ENCODE measurements at places on chromosomes 2 and 18. TPM values are rescaled to one million over a fixed set of nuclear protein-coding genes. Genes with fewer than 3 reads are reported as not detected.

DNA sequence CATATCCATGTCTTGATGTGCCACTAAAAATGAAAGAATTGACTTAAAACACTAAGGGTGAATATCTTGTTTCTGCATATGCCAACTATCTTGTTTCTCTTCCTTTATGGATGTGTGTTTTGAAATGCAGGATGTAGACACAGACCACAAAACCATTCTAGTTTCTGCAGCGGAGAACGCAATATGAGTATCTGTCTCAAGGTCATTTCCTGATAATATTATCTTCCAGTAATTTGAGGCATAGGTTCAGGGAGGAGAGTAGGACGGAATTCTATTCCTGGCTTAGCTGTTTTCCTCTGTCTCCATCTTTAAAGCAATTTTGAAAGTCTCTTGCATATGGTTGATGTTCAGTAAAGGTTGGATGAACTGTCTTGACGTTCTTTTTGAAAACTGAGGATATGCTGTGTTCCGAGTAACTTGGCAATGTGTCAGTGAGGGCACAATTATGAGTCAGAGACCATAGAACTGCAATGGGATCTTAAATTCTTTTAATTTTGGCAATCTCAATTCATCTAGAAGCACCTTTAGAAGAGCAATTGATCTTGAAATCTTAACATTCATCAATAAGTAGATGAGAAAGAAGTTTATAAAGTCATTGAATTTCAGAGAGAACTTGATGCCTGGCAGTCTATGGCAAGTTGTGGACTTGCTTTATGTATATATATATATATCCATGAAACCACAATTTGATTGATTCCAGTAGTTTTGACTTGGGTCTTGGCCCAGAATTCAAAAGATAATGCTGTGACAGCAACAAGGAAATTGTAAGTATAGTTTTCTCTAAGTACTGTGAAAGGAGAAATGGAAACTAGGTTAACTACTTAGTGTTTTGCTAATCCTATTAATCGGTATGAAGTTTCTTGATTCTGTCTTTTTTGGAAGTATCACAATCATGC is 24.8 kb downstream of the RAB27B start:
- H3K4me1 ChIP-seq: no peaks in the 10 kb centered on the region
- no peaks in the 10 kb centered on the region for H3K36me3 ChIP-seq
- peak overlapping the region; percentile 44 for H3K27ac ChIP-seq

Gene MARCHF4
- not detected for total RNA-seq

- DNase-seq: no peak
- H3K36me3 ChIP-seq: no peaks in the 10 kb centered on the region
- H3K27ac ChIP-seq: no peak overlapping the region
- no peaks in the 10 kb centered on the region for H3K27me3 ChIP-seq
These were observed 19.4 kb downstream of the KRCC1 start for GRCh38 chr2:88036182-88036581.

Gene NTSR2
- not detected for total RNA-seq

Gene UGT1A8
- not detected for total RNA-seq

DNA sequence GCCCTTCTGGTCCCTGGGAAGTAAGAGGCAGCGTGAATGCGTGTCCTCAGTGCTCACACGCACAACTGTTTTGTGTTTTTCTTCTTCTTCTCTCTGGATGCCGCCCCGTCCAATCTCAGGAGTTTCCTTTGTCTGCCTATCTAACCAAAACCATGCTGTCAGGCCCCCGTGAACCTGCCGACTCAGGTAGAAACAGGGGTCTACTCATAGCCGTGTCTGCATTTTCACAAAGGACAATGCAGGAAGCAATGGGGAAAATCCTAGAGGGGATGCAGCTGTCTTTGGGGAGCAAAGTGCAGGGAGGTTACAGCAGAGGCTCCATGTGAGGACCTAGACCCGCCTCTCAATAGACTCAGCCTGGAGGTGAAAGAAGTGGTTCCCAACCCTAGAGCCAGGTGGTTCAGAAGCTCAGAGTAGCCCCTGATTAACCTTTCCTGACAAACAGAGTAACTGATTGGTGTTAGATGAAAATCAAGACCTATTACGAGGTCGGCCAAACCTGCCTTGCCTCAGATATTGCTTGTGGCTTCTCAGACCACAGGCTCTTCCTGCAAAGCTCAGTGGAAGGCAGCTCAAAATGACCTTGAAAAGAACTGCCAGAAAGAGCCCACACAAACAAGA is 49.3 kb downstream of the CD226 start:
- no peaks in the 10 kb centered on the region for H3K27me3 ChIP-seq
- no peak overlapping the region for H3K4me3 ChIP-seq
- no peaks in the 10 kb centered on the region for H3K36me3 ChIP-seq
- no peaks in the 10 kb centered on the region for H3K4me1 ChIP-seq
- no peak overlapping the region for H3K27ac ChIP-seq

Gene DNAH7
- total RNA-seq: 0.36 TPM

Gene CHN1
- total RNA-seq: 0.94 TPM

DNA sequence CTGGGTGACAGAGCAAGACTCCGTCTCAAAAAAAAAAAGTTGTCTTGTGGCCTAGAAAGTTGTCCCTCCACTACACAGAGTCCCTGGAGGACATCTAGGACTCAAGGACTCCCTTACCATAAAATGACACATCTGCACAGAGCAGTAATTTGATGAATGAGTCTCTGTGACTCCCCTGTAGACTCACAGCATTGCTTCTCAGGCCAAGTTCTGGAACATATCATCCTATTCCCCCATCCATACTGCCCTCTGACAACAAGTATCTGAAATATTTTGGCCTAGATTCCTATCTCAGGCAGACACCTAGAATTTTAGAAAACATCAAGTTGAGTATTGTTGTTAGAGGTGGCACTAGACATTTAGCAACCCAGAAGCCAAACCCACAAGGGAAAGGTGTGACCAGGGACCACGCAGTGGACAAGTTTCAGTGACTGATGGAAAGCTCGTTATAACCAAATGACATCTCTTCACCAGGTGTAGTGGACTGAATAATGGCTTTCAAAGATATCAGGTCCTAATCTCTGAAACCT is 97.9 kb upstream of the ATP8B1 start:
- H3K27me3 ChIP-seq: no peaks in the 10 kb centered on the region
- no peaks in the 10 kb centered on the region for H3K4me1 ChIP-seq
- H3K4me3 ChIP-seq: no peak overlapping the region
- no peaks in the 10 kb centered on the region for H3K36me3 ChIP-seq
- H3K27ac ChIP-seq: no peak overlapping the region

DNA sequence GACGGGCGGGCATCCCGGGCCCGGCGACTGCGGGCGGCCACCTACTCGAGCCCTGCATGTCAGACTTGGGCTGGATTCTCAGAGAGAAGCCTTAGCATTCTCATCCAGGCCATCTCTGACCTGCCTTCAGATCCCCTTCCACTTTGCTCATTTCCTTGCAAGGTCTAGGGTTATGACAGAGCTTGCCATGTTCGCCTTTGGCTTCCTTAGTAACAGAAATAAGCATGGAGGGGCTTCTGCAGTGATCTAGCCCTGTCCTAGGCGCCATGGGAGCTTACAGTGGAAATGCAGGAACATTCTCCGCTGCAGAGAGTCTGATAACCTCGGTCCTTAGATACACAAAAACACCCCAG is 632 bp upstream of the ACVR1 start:
- H3K4me1 ChIP-seq: peaks cover 8% of the 10 kb centered on the region
- no peaks in the 10 kb centered on the region for H3K27me3 ChIP-seq
- no peak for DNase-seq

DNA sequence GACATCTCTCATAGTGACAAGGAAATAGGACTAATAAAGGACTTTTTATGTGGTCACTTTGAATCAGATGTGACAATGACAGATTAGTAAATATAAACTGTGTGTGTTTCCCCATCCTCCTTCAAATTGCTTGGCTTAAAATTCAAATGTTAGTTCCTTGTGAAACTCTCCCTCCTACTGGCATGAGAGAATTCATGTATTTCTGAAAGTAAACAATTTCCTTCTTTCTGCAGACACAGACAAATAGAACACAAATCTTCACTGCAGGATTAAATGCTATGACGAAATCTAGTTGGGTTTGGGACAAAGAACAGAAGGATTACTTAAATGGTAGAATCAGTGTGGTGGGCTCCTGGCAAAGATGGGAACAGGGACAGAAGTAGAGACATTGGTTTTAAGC is 328.7 kb upstream of the FAM98A start:
- no peaks in the 10 kb centered on the region for H3K36me3 ChIP-seq
- H3K4me1 ChIP-seq: no peaks in the 10 kb centered on the region
- no peaks in the 10 kb centered on the region for H3K27me3 ChIP-seq
- H3K27ac ChIP-seq: no peak overlapping the region
- no peak overlapping the region for H3K4me3 ChIP-seq

- no peak for DNase-seq
- no peaks in the 10 kb centered on the region for H3K4me1 ChIP-seq
- H3K27me3 ChIP-seq: no peaks in the 10 kb centered on the region
- H3K4me3 ChIP-seq: no peak overlapping the region
These were observed 152.2 kb downstream of the CTNNA2 start for GRCh38 chr2:79665091-79665490.

Gene CCDC141
- total RNA-seq: 0.09 TPM
